ENCODE measurements at places on chromosomes 11 and 22. TPM values are rescaled to one million over a fixed set of nuclear protein-coding genes. Genes with fewer than 3 reads are reported as not detected.

OR8K1 gene
- total RNA-seq: not detected

OR4D9 gene
- not detected for total RNA-seq

ZPR1 gene
- 63.1 TPM for total RNA-seq

OR51E1 gene
- total RNA-seq: not detected

Measured in B cell (primary cell).